ENCODE measurements at places on chromosomes 4 and X. TPM values are rescaled to one million over a fixed set of nuclear protein-coding genes. Genes with fewer than 3 reads are reported as not detected.

Gene TMEM150C
- not detected for polyA plus RNA-seq

Gene CSAG1
- not detected for polyA plus RNA-seq

Gene AKAP14
- polyA plus RNA-seq: not detected

Gene ARX
- polyA plus RNA-seq: not detected

Gene LIAS
- polyA plus RNA-seq: 11.1 TPM

Gene AR
- polyA plus RNA-seq: 0.20 TPM

Gene GPR173
- polyA plus RNA-seq: not detected

Gene PARM1
- 37.0 TPM for polyA plus RNA-seq

Gene SMIM10L2A
- polyA plus RNA-seq: 0.05 TPM

Gene ART3
- not detected for polyA plus RNA-seq

Gene FUNDC2
- polyA plus RNA-seq: 169 TPM

Gene VCX2
- polyA plus RNA-seq: not detected

Gene TIGD4
- 0.28 TPM for polyA plus RNA-seq

Gene FGG
- polyA plus RNA-seq: not detected

Gene CENPE
- polyA plus RNA-seq: 0.49 TPM

Gene RHOXF1
- not detected for polyA plus RNA-seq

Gene YY2
- polyA plus RNA-seq: 0.43 TPM

Gene IGSF1
- polyA plus RNA-seq: not detected

Gene MAMLD1
- 0.80 TPM for polyA plus RNA-seq

Gene SLC38A5
- polyA plus RNA-seq: 9.3 TPM

Gene MAGED4
- polyA plus RNA-seq: 1.1 TPM

Gene HMGB2
- 128 TPM for polyA plus RNA-seq

Gene ADH4
- not detected for polyA plus RNA-seq

Gene MYOZ2
- not detected for polyA plus RNA-seq

Gene F8A2
- polyA plus RNA-seq: not detected

Gene TTC29
- polyA plus RNA-seq: not detected

Gene ZCCHC12
- not detected for polyA plus RNA-seq

Gene SLC6A8
- polyA plus RNA-seq: 0.08 TPM

Gene ZDHHC15
- not detected for polyA plus RNA-seq

Gene HELT
- polyA plus RNA-seq: not detected

Gene HPSE
- polyA plus RNA-seq: 0.54 TPM

Gene NDNF
- not detected for polyA plus RNA-seq

All from IgD-negative memory B cell (primary cell).